HuH-7 (cell line): ENCODE measurements at places on chromosomes 5 and 9.

DNA sequence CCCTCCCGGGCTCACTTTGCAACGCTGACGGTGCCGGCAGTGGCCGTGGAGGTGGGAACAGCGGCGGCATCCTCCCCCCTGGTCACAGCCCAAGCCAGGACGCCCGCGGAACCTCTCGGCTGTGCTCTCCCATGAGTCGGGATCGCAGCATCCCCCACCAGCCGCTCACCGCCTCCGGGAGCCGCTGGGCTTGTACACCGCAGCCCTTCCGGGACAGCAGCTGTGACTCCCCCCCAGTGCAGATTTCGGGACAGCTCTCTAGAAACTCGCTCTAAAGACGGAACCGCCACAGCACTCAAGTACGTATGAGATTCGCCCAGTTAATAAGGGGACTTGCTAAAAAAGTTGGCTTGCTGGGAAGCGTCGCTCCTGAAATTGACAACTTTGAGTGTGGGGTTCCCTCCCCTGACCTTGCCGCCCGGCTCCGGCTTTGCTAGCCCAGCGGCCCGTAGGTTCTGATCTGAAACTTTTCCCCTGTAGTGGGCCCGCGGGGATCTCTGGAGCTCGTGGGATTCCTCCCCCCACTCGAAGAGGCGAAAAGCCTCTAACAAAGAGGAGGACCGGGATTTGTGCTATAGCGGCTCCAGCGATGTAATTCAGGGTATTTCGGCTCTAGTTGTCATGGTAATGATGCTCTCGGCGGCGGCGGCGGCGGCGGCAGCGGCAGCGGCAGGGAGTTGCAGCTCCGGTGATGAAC is 572 bp downstream of the NR4A3 start:
- DNase-seq, result peak; percentile 56

GRCh38 chr5:68033961-68034571 is 181.5 kb upstream of the PIK3R1 start:
- no peak for DNase-seq

DNA sequence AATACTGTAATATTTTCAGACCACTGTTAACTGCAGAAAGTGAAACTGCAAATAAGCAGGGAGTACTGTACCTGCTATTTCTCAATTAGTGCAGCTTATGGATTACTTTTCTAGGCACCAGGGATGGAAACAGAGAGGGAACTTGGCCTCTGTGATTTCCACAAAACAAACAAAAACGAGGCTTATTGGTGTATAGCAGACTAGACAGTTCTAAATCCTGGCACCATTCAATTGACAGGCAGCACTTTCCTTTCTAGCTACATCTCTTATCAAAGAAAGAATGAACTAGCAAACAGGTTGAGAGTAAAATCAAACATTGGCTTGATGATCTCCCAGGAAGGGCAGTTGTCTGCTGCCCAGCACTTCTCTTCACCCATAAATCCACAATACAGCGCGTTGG is 16.0 kb upstream of the IL33 start:
- no peak for DNase-seq

DNA sequence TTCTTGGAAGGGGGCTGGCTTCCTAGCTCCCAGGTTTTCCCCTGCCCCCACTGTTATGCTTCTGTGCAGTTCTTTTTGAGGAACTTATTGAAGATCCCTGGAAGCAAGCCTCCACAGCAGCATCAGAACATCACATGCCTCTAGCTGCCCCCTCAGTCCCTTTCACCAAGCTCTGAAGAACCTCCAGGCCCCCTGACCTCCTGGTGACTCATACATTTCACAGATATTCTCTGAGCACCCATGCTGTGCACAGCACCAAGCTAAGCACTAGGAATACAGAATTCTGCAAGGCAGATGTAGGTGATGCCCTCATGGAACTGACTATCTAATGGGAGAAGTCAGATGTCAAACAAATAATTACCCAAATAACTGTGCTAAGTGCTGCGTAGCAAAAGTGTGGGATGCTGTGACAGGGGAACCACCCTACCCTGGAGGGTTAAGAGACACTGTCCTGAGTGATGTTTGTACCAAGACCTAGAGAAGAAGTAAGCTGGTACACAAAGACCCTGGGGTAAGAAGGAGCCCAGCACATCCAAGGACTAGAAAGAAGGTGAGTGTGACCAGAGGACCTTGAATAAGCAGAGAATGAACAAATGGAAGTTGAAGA is 213.7 kb upstream of the NR4A3 start:
- no peak for DNase-seq

DNA sequence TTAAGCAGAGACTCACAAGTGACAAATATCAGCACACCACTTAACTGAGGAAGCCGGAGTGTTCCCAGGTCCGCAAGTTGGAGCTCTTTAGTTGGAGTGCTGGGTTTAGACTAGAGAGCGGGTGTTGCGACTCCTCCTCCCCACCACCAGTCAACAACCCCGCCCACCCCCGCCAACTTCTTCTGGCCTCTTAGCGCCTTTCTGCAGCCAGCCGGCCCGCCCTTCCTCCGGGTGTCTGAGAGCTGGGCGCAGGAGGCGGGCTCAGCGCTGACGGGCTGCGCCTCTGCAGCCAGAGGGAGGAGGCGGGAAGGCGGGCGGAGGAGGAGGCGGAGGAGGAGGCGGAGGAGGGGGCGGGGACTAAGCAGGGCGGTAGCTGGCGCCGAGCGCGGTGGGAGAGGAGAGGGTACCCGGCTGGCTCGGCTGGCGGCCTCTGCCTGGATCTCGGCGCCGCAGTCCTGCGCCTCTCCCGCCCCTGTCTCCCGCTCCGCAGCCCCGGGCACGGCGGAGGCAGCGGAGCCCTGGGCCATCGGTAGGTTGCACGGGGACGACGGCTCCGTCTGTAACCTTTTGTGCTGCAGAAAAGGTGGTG is at the start of gene MACIR:
MACIR (plus strand) TSS at position 396 of the 589 bp plus-strand sequence. CDS start 17,157 bp downstream, outside the sequence.
- DNase-seq, result peak; percentile 76

GRCh38 chr9:116550696-116551436 is 136.2 kb upstream of the TRIM32 start:
- no peak for DNase-seq

GRCh38 chr9:35564658-35565061 is 40.4 kb upstream of the TESK1 start:
- DNase-seq, result no peak

DNA sequence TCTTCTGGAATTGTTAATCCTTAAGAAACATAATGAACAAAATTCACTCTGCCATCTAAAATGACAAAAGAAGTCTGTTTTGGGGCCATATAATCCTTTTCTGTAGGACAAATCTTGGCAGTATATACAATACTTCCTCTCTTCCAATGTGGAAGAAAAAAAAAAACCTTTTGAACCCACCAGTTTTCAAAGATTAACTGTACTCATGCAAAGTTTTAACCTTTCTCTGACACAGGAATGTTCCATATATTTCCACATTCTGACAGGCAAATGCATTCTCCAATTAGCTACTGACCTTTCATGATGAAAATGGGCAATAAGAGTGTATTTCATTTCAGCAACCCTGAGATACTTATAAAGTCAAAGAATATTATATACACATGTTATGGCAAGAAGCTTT is 65.4 kb downstream of the RNF130 start:
- no peak for DNase-seq

DNA sequence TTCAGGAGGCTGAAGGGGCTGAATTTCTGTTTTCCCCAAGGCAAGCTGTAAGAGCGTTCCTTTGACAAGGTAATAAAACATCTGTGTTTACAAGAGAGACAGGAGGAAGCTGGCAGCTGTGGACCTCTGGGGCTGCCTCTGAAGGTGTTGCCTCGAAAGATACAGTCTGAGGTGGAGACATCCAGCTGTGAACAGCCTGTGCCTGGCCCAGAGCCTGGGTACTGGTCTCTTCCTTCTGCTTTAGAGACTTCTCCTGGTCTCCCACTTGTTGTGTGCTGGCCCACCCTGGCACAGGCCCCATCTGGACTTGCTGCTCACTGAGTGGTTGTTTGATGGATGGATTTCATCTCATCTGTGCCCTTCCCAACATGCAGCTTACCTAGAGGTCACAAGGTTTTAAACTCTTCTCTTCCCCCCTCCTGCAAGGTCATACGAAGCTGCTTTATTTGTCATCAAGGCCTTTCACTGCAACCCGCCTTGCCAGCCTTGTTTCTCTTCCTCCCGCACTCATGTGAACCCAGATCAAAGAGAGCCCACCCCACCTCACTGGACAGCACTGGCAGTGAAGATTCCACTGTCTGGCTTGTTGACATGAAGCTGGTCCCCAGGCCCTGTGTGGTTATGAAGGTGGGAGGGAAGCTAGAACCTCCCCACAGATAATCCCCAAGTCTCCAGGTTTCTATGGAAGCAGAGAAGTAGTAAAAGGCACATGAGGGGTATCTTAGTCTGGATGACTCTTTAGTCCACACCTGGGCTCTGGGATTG is 35.0 kb upstream of the ALDH1B1 start:
- no peak for DNase-seq

- no peak for DNase-seq
Measured at GRCh38 chr5:175576096-175576495, 81.8 kb upstream of the HRH2 start.

DNA sequence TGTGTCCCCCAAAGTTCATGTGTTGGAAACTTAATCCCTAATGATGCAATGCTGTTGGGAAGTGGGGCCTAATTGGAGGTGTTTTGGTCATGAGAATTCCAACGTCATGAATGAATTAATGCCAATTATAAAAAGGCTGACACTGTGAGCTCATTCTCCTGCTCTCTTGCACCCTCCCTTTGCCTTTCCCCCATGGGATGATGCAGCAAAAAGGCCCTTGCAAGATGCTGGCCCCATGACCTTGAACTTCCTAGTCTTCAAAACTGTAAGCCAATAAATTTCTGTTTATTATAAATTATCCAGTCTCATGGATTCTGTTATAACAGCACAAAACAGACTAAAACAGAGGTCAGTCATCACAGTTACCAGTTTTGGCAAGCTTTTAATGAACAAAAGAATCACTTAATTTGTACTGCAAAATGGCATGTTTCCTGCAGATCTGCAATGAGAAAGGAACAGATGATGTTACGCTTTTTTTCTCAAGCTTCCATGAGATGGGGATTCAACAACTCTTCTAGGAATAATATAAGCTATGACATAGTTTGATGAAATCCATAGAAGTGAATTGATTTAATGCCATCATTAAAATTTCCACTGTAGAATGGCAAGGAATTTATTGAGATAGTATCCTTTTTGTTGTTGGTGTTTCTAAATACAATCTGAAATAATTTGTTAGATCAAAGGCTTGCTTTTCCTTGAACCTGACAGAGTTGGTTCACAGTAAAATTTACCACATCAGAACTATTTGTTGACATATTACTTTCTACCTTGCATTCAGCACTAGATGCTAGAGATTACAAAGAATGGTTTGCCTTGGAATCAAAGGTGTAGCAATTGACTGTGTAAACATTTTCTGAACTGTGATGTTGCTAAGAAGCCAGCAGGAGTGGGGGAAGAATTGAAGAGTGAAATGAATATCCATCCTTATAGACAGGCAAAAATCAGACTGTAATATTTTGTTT is 29.3 kb upstream of the RFK start:
- peak; percentile 48 for DNase-seq

- no peak for DNase-seq
Measured at GRCh38 chr5:147200004-147200403, 34.8 kb upstream of the STK32A start.

DNA sequence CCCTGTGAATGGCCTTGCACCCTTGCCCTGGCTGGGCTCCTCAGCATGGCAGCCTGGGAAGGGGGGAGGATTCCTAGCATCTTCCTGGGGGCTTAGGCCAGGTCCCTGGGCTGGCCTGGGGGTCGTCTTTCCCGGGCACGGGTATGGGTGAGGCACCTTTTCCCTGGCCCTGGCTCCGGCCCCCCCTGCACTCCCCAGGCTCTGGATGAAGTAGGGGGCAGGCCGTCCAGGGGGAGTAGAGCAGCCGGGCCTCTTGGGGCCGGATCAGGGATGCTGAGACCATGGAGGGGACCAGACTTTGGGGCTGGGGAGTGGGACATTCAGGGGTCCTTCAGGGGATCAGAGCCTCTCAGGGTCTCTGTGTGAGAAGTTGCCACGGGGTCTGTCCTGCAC is 6.6 kb downstream of the RXRA start:
- no peak for DNase-seq

GRCh38 chr5:28473531-28474107 is 1435.2 kb upstream of the CDH9 start:
- DNase-seq, result peak; percentile 1

- DNase-seq, result no peak
Measured at GRCh38 chr5:115584501-115584900, 17.8 kb downstream of the TICAM2 start.

DNA sequence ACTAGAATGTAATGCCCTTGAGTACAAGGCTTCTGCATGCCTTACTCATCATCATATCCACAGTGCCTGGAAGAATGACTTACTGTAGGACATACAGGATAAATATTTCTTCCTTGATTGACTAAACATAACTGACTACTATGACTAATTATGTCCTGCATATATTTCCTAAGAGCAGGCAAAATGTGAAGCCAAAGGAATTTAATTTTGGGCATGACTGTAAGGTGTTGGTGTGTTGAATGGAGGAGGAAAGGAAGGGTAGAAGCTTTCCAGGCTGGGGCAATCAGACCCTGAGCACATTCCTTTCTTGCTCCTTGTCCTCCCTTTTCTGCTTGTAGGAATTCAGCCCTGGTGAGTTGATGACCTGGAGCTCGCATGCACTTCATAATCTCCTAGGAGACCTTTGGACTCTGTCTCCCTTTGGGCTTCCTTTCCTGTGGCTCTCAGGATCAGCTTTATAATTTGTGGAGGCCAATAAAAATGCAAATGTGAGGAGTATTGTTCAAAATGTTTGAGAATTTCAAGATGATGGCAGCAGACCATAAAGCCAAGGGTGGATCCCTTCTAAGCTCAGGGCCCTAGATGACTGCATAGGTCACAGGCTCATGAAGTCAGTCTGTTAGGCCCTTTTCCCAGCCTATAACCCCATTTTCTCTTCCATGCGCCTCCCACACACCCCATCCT is 174.0 kb downstream of the HMHB1 start:
- peak; percentile 1 for DNase-seq

DNA sequence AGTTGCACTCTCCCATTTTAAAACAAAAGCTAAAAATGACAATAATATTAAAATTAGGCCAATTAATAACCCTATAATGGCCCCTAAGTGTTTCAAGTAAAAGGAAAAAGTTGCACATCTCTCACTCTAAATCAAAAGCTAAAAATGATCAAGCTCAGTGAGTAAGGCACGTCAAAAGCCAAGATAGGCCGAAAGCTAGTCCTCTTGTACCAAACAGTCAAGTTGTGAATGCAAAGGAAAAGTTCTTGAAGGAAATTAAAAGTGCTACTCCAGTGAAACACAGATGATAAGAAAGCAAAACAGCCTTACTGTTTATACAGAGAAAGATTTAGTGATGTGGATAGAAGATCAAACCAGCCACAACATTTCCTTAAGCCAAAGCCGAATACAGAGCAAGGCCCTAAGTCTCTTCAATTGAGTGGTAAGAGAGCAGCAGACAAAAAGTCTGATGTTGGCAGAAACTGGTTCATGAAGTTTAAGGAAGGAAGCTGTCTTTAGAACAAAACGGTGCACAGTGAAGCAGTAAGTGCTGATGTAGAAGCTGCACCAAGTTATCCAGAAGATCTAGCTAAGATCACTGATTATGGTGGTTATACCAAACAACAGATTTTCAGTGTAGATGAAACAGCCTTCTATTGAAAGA is 144.1 kb upstream of the ACOT12 start:
- no peak for DNase-seq
